Stimulated activated CD8-positive, alpha-beta memory T cell treated with anti-CD3 and anti-CD28 coated beads, Interleukin-12 subunit alpha, Interleukin-12 subunit beta, amount 100 ng/mL, for 1 hour (primary cell): ENCODE measurements at places on chromosomes 3 and 15.

- no peak for DNase-seq
Measured at GRCh38 chr15:36415643-36416042, 163.8 kb upstream of the CDIN1 start.

DNA sequence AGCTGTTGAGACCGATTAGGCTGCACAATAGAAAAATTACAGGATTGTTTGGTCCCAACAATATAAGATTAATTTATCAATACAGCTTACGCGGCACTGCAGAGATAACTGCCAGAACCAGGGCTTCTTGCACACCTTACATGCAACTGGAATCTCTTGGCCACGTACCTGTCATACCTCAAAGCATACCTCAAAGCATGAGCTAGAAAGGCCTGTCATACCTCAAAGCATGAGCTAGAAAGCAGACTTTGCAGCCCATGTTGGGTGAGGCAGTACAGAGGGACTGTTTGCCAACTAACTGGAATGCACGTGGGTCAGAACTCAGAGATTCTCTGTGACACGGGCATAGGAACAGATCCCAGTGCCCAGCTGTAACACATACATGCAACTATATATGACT is 34.7 kb downstream of the NTRK3 start:
- DNase-seq = no peak

GRCh38 chr3:70702132-70702531 is 389.7 kb upstream of the MDFIC2 start:
- no peak for DNase-seq

DNA sequence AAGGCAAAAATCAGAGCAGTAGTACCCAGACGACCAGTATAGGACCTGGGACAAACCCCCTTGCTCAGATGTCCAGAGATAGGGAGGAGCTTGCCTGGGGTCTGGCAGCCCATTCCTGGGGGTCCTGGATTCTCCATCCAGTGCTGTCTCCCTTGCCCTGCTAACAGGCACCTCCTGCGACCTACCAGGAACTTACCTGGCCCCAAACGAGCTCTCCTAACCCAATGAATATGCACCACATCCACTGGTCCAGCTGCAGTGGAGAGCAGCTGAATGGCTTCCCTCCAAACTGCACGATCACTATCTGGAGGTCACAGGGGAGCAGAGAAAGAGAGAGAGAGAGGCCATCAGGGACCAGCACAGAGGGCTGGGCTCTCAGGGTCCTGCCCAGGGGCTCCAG is 19.1 kb upstream of the SEC13 start:
- no peak for DNase-seq

- DNase-seq = no peak
Measured at GRCh38 chr3:113218011-113218680, 6.8 kb downstream of the BOC start.

DNA sequence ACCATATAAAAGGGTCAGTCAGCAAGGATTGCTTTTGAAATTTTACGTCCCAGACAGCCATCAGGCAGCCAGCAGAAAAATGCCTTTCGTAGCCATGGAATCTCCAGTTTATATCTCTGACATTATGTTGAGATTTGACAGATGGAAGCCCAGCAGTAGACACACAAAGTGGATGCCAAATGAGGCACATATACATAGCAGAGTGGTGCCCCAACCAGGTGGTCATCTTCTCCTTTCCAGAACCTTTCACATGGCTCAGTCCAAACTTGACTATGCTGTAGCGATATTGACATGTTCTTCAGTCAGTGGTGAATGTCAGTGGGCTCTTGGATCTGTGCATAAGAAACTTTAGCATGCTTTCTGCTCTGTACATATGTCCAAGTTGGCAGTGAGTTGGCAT is 123.3 kb upstream of the GBE1 start:
- no peak for DNase-seq

GRCh38 chr3:35633332-35634124 is 5.8 kb upstream of the ARPP21 start:
- no peak for DNase-seq

- no peak for DNase-seq
Measured at GRCh38 chr3:104575634-104576033, 791.1 kb upstream of the ALCAM start.

- no peak for DNase-seq
Measured at GRCh38 chr3:147775411-147775810, 366.2 kb downstream of the ZIC1 start.

DNA sequence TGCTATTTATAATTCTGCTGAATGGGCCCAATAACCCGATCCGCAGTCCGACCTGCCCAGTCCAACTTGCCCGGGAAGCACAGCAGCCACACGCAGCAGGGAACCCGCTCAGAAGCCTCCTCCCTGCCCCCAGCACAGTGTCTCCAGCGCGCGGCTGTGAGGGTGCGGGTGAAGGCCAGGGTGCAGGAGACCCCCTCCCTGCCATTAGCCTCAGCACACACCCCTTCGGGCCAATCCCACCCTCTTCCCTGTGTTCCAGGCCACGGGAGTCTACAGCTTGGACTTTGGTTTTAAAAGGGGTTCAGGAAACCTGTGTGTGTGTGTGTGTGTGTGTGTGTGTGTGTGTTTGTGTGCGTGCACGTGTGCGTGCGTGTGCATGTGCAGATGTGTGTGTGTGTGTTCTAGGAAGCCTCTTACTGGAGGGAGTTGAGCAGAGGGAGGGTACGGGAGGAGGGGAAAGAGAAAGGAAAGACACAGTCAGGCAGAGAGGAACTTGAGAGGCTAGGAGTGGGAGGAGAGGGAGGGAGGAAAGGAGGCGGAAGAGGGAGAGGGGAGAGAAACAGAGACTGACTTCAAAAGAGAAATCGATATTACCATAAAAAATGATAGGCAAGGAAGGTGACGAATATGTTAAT is 34.2 kb downstream of the ATP2B2 start:
- DNase-seq = no peak

GRCh38 chr3:157460253-157460652 is 23.6 kb downstream of the PTX3 start:
- no peak for DNase-seq

DNA sequence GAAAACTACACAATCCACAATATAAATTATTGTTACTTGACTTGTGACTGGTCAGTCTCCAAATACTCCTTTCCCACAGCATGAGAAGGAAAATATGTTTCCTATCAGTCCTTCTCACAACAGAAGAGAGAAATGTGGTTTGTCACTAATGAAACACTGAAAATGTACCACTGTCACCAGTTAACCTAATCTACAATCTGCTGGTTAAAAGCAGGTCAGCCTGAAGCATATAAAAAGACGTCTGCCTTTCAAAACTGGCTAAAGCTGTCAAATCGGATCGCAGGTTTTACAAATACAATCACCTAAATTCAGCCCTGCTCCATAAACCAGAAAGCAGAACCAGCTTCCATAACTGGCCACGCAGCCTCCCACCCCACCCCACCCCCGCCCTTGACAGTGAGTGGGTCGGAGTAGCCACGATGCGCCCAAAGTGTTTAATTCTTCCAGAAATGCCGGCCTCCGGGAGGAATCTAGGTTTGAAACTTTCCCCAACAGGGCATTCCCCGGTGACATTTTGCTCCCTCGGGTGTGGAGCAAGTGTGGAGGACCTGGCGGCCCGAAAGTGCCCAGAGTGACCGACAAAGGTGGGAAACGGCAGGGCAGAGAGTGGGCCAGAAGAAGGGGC is 682 bp downstream of the ETFA start:
- DNase-seq = no peak

DNA sequence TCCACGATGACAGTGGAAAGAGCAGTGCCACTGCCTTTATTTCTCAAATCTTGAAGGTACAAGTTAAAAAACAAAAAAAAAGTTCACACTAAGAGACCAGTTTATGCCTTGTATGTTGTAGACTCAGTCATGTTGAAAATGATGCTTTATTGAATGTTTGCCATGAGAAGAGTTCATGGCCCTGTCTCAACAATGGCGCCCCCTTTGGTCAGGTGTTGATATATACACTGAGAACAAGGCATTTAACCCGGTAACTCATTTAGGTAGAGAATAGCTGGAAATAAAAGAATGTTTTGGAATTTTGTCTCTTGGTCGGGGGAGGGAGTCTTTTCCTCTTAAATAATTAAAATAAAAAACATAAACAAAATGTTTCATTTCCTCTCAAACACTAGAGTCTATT is 145.6 kb upstream of the SLC2A2 start:
- DNase-seq = no peak

DNA sequence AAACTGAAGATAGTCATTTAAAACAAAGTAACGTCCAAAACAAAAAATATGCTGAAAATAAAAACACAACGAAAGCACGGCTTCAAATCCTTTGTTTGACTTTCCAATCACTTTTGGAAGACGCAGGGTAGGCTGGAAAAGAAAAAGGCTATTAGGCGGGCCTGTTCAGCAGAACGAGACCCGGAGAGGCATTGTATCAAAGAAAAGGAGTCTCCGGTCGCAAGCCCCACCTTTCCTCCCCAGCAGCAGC is 691 bp downstream of the SENP7 start:
- no peak for DNase-seq

GRCh38 chr15:67167091-67167490 is 87.4 kb downstream of the AAGAB start:
- no peak for DNase-seq

- peak; percentile 17 for DNase-seq
Measured at GRCh38 chr3:14175383-14176037, 2.9 kb downstream of the XPC start.

GRCh38 chr3:48634661-48635221 is 520 bp downstream of the SLC26A6 start:
- DNase-seq = no peak

GRCh38 chr3:144497452-144497851 is 525.8 kb downstream of the DIPK2A start:
- no peak for DNase-seq

DNA sequence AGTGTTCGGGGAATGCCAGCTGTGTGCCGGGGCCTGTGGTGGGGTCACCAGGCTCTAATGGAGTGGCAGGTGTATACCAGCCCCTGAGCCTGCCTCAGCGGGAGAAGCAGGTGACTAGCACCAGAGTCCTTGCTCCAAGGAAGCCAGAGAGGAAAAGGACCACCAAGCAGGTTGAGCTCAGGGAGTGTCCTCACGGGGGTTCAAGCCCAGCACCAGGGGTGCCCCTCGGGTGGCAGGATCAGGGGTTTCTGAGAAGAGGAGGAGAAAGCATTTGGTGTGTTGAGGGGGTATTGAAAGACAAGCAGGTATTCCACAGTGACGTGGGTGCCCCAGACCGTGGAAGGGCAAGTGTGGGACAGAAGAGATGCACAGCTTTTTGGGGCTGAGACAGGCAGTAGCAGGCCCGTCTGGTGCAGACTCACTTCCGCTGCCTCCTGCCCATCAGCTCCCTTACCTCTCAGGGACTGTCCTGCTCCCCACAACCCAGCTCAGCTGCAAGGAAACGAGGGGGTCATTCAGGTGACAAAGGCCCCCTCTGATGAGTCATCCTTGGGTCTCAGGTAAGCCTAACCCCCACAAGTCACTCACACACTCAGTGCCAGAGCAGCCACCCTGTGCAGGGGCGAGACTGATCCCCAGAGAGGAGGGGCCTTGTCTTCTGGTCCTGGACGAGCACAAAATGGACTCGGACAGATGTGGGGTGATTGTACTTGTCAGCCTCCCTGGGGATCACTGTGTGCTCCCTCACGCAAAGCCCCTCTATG is 21.4 kb upstream of the POC1A start:
- no peak for DNase-seq

GRCh38 chr3:122101646-122102045 is 46.5 kb downstream of the CD86 start:
- DNase-seq = no peak

GRCh38 chr3:183698756-183699155 is 1.2 kb downstream of the YEATS2 start:
- DNase-seq = no peak

- no peak for DNase-seq
Measured at GRCh38 chr3:129001806-129002572, 885 bp downstream of the EFCC1 start.

DNA sequence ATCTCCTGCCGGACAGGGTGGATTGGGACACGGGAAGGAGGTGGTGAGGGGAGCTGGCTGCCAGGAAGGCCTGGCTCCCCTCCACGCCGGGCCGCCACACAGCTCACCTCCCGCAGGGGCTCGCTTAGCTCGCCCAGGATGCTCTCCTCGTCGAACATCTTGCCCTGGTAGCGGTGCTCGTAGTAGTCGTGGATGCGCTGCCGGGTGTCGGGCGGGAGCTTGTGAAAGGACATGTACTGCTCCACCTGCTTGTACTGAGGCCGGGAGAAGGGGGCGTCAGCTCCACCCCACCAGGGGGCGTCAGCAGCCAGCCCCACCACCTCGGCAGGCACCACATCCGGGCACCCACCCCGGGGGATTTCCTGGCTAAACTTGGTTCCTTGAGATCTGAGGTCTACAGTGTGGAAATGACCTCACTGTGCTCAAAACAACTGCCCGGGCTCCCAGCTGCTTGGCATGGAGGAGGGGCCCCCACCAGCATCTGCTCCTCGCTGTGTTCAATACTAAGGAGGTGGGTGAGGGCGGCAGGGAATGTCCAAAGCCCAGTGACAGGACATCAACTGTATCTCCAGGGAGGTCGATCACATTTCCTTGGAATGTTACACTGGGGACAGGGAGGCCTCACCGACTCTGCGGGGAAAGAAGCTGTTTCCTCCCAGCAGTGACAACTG is 43.4 kb downstream of the HCN4 start:
- DNase-seq = no peak

- no peak for DNase-seq
Measured at GRCh38 chr15:101118615-101119014, 133.2 kb downstream of the CHSY1 start.

GRCh38 chr3:32501783-32502117 is 902 bp downstream of the CMTM6 start:
- no peak for DNase-seq

GRCh38 chr15:65981837-65982626 is 112.7 kb downstream of the RAB11A start:
- peak; percentile 56 for DNase-seq

DNA sequence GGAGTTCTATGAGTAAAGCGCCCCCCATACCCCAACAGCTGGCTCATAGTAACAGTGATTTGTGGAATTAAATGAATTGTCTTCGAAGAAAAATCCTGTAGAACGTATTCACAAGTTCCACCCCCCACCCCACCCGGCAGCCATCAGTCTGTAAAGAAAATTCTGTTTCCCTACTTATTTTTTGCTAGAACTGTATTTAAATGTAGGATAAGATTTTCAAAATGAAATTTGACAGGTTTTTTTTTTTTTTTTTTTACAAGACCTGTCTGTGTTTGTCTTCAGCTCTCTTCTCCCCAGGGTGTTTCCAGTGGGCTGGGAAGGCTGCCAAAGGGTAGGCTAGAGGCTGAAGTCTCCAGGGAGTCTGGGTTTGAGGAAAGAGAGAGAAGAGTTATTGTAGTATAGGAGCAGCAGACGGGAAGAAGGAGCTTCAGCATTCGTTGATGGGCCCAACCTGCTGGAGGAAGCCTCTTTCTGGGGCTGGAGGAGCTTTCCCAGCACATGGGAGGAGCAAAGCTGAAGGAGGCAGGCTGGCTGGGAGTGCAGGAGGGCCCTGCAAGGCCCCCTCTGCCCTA is 130.6 kb upstream of the SEMA6D start:
- DNase-seq = no peak

DNA sequence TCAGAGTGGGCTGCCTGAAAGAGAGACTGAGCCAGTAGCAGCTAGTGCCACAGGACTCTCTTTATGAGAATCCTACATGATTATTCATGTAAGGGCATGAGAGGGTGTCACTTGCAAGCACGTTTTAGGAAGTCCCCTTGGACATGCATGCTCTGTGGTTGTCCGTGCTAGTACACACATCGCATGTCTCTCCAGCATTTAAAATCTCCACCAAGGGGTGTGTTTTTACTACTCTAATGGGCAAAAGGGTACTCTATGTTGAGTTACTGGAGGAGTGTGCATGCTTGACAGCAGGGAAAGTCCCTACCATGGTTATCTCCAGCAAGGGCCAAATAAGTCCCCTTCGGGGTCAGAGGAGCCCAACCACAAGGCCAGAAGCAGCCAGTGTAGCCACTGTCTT is 70.7 kb downstream of the DCLK3 start:
- DNase-seq = no peak

GRCh38 chr3:152213203-152213602 is 55.5 kb upstream of the MBNL1 start:
- DNase-seq = no peak
